ENCODE measurements at places on chromosomes 4 and X.
A peak's percentile ranks its signal among the peaks of the same experiment; 100 is the strongest.

DNA sequence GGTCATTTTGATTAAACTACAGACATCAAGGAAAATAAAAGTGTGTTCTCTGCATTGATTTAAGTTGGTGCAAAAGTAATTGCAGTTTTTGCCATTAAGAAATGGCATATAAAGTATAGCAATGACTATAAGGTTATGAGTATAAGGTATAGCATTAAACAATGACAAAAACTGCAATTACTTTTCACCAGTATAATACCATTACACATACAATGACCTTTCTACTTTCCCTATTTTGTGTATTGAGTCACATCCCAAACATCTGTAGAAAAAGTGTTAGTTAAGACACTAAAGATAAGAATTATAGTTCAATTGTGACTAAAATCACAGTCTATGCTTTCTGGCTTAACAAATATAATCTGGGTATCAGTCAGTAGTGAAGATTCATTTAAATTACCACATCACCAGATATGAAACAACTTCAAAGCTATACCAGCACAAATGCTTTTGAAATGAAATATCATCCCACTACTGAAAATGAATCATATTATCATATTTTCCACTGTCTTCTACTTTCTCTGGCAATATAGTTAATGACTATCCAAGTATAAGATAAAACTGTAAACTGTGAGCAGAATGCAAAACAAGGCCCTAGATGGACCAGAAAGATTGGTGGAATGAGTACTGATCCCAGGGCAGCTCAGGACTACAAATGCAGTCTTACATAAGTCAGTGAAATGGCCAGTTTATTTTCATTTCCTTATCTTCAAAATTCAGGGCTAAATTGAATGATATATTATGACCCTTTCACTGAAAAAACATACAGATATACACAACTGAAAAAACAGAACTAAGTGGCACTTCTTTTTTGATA, 241.1 kb downstream of the ANTXR2 start:
- no peak for DNase-seq

DNA sequence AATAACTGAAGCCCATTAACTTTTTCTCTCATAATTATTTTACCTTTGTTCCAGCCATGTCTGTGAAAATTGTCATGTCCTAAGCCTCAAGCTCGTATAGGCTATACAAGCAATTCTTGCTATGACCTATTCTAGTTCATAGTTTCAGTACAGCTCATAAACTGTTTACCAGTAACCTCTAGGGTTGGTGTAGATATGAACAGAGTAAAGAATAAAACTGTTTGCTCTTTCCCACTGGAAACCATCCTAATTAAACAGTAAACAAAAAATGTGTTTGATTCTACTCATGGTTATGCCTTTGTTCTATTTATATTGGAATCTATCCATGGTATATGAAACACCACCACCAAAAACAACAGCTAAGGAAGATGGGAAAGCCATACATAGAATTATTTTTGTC, 1444.0 kb upstream of the PCDH7 start:
- DNase-seq: no peak

DNA sequence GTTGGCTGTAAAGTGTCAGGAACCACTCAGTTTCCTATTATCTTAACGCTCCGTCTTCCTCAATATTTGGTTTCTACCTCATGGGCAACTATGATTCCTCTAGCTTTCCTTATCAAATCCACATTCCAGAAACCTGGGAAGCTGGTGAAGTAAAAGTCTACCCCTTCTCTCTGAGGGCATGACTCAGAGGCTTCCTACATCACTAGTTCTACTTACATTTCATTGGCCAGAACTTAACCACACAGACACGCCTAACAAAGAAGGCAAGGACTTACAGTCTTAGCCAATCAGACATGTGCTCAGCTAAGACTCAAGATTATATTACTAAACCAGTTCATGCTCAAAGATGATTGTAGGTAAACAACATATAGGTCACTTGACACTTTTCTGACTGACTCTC, 30.4 kb downstream of the COX7B2 start:
- no peak for DNase-seq

DNA sequence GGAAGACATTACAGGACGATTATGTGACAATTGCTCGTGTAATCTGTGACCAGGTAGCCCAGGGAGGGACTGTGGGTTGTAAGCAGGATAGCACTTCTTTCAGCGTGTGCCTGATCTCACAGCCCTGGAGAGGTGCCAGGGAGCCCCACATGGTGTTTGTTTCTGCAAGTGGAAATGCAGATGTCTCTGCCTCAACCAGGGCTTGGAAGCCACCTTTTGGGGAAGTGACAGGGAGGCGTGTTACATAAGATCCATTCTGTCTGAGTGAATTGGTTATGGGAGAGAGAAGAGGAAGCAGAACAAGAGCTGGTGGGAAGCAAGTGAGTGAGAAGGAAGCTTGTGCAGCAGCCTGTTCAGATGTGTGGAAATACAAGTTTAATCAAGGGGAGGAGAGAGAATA, 104.5 kb upstream of the GATB start:
- DNase-seq: no peak

GRCh38 chr4:176840166-176840565, 47.4 kb upstream of the VEGFC start:
- no peak for DNase-seq

GRCh38 chr4:88709989-88710388, 12.4 kb upstream of the NAP1L5 start:
- no peak for DNase-seq

- no peak for DNase-seq
Observed at GRCh38 chr4:44446191-44446590, 2.4 kb downstream of the KCTD8 start.

GRCh38 chr4:58254291-58254690, 1144.1 kb upstream of the IGFBP7 start:
- no peak for DNase-seq

DNA sequence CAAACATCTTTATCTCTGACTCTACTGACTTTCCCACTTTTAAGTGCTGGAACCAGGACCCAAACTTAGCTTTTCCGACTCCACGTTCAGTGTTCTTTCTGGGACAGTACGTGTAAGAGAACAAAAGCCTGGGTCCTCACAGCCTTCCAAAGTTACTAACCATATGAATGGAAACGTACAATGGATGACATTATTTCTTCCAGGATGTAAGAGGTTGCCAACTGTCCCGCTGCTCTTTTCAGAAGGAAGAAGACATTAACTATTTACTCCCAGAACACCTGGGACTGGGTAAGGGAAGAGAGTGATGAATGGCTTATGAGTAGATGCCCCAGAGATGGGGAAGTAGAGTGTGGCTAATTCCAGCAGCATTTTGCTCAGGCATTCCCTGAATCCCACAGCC, 114.7 kb downstream of the TRAPPC11 start:
- no peak for DNase-seq

- DNase-seq: no peak
Observed at GRCh38 chrX:112688242-112688641, 8.5 kb upstream of the LHFPL1 start.

- no peak for DNase-seq
Observed at GRCh38 chrX:110321670-110322069, 3.8 kb upstream of the AMMECR1 start.

DNA sequence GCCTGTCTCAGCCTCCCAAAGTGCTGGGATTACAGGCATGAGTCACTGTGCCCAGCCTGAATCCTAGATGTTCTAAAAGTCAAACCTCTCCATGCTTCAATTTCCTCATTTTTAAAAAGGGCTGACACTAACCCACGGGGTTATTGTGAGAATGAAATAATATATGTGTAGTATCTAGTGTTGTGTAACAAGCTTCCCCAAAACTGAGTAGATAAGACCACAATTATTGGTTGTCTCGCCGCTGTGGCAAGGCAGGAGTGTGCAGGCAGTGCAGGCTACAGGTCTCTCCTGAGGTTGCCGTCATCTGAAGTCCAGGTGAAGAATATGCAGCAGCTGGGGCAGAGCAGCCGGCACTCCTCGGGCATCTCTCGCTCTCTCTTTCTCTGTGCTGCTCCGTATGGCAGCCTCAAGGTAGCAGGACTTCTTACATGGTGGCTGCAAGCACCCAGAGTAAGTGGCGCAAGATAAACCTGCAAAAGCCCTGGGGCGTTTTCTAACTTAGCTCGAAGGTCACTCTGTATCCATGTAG, 30.9 kb downstream of the RAB33B start:
- no peak for DNase-seq

GRCh38 chr4:86403575-86403974, 43.7 kb upstream of the MAPK10 start:
- DNase-seq: no peak

DNA sequence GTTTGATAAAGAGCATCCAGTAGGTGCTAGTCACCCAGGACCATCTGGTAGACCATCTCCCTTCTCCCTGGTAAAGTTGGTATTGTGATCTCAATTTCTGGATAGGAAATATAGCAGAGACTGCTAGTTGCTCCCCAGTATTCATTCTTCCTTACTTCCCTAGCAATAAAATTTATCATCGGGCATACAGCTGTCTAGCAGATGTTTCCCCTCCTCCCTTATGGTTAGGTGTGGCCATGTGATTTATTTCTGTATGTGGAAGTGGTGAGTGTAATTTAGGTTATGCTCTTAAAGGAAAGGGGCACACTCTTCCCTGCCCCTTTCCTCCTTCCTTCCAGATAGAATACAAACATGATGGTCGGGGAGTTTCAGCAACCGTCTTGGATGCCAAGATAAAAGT, 12.3 kb upstream of the KCND1 start:
- no peak for DNase-seq

- DNase-seq: no peak
Observed at GRCh38 chr4:29047341-29048041, 1672.7 kb upstream of the PCDH7 start.

DNA sequence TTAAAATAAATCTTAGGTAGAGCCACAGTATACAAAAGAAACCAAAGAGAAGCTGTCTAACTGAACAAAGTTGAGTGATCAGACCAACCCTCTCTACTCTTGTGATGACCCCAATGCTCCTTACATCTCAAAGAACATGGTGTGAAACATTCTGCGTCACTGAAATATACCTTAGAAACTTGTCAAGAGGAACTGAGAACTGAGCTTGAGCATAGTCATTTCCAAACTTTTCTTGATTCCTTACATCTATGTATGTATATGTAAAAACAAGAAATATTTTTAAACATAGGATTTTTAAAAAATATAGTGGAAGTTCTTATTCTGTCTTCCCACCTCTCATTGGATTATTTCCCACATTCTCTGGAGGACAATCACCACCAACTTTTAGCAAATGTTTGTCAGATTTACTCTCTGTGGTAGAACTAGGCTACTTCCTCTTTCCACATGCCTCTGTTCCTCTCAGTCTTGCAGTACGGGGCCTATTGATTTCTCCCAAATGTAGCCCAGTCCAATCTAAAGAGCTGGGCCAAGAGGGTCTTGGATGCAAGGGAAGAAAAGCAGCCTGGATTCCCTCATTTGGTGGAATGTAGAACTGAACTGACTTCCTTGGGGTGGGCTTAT, 98.2 kb upstream of the HHIP start:
- no peak for DNase-seq

- no peak for DNase-seq
Observed at GRCh38 chrX:116276261-116276660, 105.7 kb downstream of the AGTR2 start.

- no peak for DNase-seq
Observed at GRCh38 chr4:7971881-7972500, 32.3 kb upstream of the AFAP1 start.

DNA sequence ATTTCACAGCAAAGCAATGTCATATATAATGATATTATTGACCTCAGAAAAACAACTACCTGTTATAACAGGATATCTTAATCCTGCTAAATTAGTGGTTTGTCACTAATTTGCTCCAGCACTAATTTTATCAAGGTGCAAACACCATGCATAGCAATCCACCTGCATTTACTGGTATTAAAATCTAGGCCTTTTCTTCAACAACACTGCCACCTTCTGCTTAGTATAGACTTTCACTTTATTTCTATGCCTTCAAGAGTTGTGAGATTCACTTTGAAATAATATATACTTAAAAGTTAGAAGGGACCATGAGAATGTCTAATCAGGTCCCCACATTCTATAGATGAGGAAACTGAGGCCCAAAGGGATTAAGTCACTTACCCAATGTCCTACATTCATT, 82.1 kb upstream of the IQCM start:
- no peak for DNase-seq

- DNase-seq: no peak
Observed at GRCh38 chr4:131430302-131430701, 1718.8 kb upstream of the PCDH10 start.

GRCh38 chr4:58849026-58849425, 1738.8 kb upstream of the IGFBP7 start:
- DNase-seq: no peak

- DNase-seq: no peak
Observed at GRCh38 chr4:158605393-158605792, 66.3 kb downstream of the C4orf46 start.

DNA sequence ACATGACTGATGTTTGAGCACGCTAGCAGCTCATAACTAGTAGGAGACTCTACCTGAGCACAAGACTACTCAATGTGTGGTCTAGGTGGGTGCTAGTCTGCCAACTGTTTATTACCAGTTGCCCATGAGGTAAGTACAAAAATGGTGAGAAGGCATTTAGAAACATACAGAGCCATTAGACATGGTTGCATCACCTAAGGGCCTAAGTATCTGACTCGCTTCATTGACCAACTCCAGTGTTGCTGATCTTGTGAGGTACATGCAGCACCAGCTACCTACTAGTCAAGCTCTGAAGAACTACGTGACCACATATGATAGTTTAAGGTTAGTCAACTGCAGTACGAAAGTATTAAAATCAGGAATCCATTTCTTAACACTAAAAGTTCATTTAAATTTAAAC, 39.9 kb downstream of the APBB2 start:
- DNase-seq: no peak

DNA sequence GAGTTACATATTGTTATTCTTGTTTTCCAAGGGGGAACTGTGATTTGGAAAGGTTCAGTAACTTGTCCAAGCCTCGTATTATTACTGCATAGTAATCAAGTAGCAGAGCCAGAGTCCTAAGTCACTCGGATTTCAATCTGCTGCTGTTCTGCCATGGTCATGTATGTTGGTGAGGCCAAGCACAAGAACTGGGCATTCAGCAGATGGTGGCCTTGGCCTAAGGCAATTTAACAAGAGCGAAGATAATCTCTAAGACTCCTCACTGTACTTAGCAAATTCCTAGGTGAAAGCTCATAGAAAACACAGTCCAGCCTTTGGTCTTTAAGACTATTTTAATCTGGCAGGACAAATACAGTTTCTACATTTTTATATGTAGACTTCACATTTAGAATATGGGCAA, 64.8 kb downstream of the NDST3 start:
- DNase-seq: no peak

GRCh38 chr4:2878346-2878745, 34.7 kb downstream of the ADD1 start:
- DNase-seq: no peak

GRCh38 chr4:74370912-74371311, 6.0 kb downstream of the EREG start:
- peak; percentile 25 for DNase-seq

GRCh38 chr4:24266951-24267722, 317.2 kb downstream of the DHX15 start:
- no peak for DNase-seq

GRCh38 chrX:99703473-99703872, 706.6 kb downstream of the PCDH19 start:
- no peak for DNase-seq

Data from activated T-cell treated with anti-CD3 and anti-CD28 coated beads, Interleukin-2, amount 50 U/mL, for 72 hours (primary cell).